Esophagus squamous epithelium (tissue), 5 donors: ENCODE measurements at places on chromosomes 1 and 21.

DNA sequence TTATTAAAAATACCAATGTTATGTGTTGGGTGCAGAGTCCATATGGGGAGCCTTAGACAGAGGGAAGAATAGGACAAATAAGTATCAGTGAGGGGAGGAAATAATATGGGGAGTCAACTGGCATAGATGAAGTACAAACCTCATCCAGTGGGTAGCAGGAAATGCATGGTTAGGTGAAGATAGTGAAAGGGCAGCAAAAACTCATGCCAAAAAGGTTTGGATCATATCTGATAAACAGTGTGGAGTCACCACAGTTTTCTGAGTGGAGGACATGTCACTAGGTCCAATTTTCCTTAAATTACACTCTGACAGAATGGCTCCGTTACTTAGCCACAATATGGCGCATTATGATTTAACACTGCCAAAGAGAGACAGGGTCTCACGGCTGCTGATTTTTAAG lies 10.3 kb downstream of the DUSP23 start:
- no peak for DNase-seq

DNA sequence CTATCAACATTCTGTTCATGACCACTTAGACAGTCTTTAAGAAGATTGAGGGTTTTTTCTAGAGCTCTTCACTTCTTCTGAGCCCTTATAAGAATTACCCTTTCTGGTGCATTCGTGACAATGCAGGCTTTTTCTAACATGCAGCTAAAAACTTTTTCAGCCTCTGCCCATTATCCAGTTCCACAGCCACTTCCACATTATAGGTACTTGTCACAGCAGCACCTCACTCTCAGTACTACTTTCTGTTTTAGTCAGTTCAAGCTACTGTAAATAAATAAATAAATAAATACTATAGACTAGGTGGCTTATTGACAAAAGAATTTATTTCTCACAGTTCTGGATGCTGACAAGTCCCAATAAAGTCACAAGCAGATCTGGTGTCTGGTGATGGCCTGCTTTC lies 284.4 kb upstream of the PKN2 start:
- no peak for DNase-seq

DNA sequence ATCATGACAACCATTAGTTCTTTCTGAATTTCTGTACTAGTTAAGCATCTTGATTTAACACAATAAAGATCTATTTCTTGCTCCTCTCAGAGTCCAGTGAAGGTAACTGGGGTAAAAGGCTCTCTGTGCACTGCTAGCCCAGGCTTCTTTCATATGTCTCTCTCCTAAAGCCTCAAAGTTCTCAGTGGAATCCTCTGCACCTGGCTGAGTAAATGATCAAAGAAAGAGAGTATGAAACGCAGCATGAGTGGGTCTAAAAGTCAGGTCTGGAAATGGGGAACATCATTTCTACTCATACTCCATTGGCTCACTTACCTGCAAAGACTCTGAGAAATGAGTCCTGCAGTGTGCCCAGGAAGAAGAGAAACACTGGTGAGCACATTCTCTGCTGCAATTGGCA lies 418.5 kb downstream of the PTPRC start:
- no peak for DNase-seq

DNA sequence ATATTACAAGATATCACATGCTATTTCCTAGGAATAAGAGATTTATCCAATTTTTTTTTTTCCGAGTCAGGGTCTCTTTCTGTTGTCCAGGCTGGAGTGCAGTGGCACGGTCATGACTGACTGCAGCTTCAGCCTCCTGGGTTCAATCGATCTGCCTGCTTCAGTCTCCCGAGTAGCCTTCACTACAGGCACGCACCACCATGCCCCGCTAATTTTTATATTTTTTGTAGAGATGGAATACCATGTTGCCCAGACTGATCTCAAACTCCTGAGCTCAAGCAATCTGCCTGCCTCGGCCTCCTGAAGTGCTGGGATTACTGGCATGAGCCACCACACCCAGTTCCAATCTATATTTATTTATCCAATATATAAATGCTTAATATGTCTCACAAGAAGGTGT lies 18.0 kb upstream of the WDTC1 start:
- DNase-seq = no peak

DNA sequence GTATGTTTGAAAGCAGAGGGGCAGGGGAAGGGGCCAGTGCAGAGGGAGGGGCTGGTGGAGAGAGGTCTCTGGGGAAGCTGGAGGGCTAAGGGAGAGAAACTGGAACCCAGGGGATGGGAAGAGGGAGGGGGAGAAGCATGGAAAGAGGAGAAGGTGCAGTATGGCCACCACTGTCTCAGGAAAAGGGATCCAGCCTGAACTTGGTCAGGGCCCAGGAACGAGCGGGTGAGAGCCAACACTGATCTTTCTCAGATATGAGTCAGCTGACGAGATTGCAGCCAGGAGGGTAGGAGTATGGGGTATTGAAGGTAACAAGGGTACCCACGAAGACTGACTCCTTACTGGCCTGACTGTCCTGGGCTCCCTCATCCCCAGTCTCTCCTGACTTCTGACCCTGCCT lies 18.0 kb downstream of the TIE1 start:
- DNase-seq = no peak
